ENCODE measurements at places on chromosomes 7 and 10.

GRCh38 chr7:7883394-7883793, 85.2 kb upstream of the GLCCI1 start:
- DNase-seq, result no peak

- DNase-seq, result no peak
Measured at GRCh38 chr7:152756116-152756515, 3.4 kb upstream of the ACTR3B start.

GRCh38 chr10:48439581-48440041, 133.1 kb downstream of the MAPK8 start:
- DNase-seq, result no peak

- no peak for DNase-seq
Measured at GRCh38 chr10:1468811-1469210, 268.5 kb downstream of the ADARB2 start.

- no peak for DNase-seq
Measured at GRCh38 chr7:46123-46829, 146.1 kb upstream of the FAM20C start.

DNA sequence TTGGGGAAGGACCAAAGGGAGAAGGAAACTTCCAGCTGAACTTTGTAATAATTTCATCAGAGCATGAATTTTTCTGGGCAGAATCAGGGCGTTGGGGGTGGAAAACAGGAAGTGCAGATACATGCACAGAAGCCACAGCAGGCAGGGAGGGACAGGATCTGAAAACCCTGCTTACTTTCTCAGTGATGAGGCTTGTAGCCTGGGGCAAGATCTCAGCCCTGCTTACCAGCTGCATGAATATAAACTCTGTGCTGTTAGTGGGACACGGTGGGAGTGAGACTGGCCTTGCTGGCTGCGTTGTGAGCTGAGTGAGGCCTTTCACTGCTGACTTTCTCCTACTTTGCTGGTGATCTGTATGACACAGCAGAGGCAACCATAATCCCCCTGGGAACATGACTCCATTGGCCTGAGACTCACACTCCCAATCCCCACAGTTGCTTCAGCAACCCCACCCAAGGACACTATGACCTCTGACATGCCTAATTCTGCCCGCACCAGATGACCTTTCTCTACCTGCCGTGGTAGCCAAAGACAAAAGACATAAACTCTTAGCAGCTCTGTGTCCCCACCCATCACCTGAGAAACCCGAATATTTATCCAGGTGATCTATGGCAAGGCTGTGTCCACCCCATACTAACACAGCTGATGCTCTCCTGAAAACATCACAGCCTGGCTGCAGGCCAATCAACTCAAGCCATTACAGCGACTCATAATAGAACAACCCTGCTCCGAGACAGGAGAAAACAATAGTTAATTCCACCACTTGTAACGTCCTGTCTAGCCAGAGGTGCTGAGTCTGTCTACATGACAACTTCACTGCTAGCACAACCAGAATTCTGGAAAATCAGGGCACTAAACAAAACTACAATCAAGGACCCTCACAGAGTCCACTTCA, 190.7 kb upstream of the CHRM2 start:
- DNase-seq, result no peak

- no peak for DNase-seq
Measured at GRCh38 chr7:101893341-101894082, 76.1 kb downstream of the CUX1 start.

DNA sequence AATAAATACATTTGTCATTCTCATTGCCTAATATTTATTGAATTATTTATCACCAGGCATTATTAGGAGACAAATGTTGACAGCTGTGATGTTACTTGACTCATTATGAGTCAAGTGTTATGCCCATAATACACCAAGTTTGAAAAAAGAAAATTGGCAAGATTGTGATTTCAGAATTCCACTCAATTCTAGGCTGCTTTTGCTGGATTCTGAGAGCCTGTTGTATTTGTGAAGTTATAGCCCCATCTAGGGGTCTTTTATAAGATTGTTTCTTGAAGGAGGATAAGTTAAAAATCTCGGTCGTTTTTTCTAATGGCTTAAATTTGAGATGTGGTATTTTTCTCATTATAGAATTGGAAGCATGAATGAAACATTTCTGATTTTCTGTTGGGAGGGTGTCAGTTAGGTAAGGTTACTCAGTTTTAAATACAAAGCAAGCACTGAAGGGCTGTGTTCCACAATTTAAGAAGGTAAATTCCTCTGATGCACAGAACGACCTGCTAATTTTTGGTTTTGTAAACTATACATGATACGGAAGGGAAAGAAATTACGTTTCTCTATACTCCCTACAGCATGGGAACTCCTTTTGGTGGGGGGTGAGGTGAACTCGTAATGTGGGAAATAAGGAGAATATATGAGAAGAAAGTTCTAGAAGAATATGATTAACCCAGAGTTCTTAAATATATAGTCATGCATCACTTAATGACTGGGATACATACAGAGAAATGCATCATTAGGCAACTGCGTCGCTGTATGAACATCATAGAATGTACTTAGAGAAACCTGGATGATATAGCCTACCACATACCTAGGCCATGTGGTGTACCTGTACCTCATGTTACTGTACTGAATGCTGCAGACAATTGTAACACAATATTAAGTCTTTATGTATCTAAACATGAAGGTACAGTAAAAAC, 2.6 kb downstream of the STK31 start:
- DNase-seq, result peak; percentile 81

DNA sequence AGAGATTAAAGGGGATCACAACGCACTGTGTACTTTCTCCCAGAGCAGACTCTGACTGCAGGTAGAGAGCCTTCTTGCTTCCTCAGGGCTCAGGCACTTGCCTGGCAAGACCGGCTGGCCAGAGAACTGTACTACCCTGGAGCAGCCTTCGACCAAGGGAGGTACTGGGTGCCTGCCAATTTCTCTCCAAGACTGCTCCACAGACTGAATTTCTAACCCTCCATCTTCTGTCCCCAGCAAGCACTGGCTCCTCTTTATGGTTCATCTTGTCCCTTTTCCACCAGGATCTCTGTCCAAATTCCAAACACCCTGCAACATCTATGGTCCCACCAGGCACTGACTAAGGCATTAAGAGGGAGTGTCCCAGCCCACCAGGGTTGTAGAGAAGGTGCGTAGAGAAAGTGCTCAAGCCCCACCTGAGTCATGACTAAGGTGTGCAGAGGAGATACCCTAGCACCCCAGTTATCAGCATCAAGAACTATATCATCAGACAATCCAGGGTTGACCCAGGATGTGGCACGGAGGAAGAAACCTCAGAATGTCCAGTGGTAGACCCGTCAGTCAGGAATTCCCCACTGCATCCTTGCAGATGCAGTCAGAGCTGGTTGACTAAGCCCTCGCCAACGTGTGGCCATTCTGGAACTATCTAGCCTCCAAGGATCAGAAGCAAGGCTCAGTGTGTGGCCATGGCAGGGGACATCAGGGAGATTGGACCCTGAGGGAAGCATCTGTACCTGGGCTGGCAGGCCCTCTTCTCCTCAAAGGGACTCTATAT, 60.9 kb upstream of the CAMK2B start:
- peak; percentile 1 for DNase-seq

- DNase-seq, result no peak
Measured at GRCh38 chr7:107959527-107959898, 43.4 kb downstream of the LAMB1 start.

DNA sequence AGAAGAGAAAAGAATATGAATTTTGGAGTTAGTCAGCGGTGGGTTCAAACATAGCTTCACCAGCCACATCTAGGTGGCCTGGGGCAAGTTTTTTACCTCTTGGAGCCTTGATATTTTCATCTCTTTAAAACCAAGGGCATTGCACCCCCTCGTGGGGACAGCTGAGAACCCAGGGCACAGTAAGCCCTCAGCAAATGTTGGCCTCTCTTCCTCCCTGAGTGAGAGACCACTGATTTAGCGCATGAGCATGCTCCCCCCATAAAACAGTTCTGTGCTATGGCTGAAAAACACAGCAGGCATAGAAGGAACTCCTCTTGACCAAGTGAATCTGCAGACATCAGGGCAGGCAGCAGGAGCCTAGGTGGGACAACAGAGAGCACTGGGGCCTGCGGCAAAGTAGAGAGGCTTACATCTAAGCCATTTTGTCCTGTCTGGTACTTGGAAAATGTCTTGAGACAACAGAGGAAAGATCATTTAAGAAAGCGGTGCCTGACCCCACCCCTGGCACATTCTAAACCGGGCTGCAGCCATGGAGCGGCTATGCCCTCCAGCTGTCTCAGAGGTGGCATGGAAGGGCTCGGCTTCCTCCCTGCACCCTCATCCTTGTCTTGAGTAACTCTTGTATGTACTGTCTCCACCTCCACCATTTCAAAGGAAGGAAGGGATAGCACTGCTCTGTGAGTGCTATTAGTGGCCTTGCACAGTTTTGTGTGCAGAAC, 94.7 kb downstream of the ARHGAP22 start:
- no peak for DNase-seq

DNA sequence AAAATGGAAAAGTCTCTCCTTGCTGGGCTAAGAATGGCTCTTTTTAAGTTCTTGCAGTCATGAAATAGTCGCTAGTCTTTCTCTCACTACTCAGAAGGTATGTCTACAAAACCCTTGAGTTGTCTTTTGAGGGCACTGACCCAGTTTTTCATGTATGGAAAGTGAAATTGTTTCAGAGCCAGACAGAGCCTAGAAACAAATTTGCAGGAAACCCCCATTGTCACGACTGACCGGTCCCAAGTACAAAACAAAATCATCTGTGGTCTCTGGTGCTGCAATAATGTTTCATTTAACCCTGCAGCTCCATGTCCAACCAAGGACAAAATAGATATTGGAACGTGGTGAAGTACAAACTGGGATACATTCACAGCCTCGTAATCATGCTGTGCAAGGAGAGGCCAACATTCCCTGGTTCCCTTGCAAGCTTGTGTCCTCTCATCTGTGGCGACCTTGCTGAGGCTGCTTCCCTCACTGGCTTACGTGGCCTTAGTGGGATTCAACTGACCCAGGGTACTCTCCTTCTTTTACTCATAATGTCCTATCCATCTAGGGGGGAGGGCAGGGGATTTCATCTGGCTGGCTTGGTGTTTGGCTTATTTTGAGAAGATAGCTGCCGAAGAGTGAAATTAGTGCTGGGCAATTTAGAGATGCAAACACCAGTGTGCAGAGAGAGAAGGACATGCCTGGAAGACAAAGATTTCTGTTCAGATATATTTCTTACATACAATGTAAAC, 172.5 kb downstream of the IPMK start:
- DNase-seq, result no peak

GRCh38 chr10:128018691-128019090, 107.5 kb downstream of the MKI67 start:
- no peak for DNase-seq

DNA sequence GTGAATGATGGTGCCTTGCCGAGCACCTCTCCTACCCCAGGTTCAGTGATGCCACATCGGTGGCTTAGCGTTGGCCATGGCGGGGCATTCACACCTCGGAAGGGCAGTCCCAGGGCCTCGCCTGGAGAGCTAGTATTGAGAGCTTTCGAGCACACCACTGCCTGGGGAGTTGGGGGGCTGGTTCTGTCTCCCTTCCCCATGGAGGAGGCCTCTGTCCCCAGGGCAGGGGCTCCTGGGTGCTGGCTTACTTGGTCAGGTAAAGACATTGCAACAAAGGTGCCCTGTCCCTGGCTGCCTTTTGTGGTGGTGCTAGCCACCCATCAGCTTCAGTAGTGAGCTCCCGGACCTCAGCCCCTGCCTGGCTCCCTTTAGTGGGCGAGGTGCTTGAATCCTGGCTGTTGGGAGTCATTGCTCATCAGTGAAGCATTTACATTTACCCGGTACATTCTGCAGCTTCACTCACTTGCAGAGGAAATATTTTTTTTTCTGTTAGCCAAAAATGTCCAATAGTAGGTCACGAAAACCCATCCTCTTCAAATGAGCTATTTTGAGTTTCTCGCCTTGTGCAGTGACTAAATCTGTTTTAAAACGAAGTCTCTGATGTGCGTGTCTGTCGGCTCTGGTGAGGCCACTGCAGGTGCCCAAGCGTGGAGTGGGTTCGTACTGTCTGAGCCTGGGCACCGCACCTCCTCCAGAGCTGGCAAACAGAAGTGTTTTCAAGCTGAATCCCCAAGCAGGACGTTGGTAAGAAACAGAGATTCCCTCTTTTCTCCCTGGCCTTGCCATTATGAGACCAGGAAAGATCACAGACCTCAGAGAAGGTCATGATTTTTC, 95.5 kb downstream of the INPP5A start:
- DNase-seq, result no peak

DNA sequence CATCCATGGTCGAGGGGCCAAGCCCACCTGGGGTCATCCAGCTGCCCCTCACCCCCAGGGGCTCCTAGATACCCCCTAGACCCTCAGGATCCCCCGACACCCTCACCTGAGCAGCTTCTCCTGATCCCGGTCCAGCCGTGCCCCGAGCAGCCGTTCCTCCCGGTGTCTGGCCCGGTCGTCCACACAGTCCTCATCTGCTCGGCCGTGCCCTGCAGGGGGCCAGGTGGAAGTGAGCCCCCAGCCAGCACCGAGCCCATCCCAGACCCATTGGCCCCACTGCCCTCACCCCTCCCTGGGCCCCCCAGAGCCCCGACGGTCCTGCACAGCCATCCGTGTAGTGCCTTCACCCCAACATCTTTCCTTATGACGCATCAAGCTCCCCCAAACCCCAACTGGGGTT, 45.8 kb downstream of the TNRC18 start:
- DNase-seq, result no peak

DNA sequence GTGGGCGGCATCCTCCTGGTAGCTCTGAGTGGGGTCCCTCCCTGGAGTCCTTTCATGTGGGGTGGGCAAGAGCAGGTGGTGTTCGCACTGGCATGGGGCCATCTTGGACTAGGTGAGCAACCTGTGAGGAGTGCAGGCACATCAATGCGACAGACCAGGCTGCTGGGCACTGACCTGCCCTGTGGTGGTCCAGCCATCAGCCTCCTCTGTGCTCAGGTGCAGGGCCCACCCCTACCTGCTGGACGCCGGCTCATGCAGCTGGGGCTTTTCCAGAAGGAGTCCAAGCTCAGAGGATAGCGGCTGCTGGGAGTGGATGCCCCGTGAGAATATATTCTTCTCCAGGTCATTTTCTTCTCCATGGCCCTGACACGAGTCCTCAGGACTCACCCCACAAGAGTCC, 424.4 kb downstream of the GLRX3 start:
- DNase-seq, result no peak

DNA sequence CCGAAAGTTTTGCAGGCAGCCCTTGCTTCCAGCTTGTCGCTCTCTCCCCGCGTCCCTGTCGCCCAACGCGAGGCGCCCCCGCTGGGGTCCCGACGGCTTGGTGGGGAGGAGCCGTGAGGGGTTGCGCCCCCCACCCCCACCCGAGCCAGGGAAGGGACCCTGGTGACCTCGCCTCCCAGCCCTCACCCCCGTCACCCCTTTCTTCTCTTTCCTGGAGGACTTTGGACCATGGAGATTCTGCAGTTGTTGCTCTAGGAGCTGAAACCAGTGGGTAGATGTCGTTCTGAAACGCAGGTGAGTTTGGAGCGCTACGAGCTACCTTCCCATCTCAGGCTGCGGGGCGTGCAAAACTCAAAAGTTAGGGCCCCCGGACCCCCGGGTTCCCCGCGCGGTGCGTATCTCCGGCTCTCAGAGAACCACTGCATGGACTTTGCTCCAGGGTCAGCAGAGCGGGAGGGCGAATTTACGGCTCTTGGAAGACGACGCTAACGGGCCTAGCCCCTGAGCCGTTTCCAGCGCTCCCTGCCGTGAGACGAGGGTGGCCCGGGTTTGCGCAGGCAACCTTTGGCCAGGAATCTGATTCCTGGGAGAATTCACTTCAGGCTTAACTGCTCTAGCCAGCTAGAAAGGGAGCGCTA, 684 bp upstream of the ATXN7L1 start:
- peak; percentile 52 for DNase-seq
